ENCODE measurements at places on chromosomes 12 and 14. TPM values are rescaled to one million over a fixed set of nuclear protein-coding genes. Genes with fewer than 3 reads are reported as not detected.

The IFNG-AS1 gene
- not detected for total RNA-seq

The CCND2 gene
- total RNA-seq: 37.3 TPM

The TMEM229B gene
- total RNA-seq: 0.77 TPM

The TSPAN19 gene
- not detected for total RNA-seq

The KNTC1 gene
- total RNA-seq: 8.0 TPM

The TCL1B gene
- total RNA-seq: not detected

The NFKBIA gene
- total RNA-seq: 67.9 TPM

The CNTN1 gene
- total RNA-seq: 0.26 TPM

The TRPV4 gene
- 0.51 TPM for total RNA-seq

The ARHGEF40 gene
- total RNA-seq: 24.7 TPM

Measured in fibroblast of lung (primary cell).